ENCODE measurements at places on chromosomes 5 and 9.

GRCh38 chr5:10663489-10664179 is 97.4 kb downstream of the DAP start:
- DNase-seq = peak; percentile 67

- no peak for DNase-seq
Measured at GRCh38 chr9:125593581-125594222, 113.3 kb downstream of the MAPKAP1 start.

DNA sequence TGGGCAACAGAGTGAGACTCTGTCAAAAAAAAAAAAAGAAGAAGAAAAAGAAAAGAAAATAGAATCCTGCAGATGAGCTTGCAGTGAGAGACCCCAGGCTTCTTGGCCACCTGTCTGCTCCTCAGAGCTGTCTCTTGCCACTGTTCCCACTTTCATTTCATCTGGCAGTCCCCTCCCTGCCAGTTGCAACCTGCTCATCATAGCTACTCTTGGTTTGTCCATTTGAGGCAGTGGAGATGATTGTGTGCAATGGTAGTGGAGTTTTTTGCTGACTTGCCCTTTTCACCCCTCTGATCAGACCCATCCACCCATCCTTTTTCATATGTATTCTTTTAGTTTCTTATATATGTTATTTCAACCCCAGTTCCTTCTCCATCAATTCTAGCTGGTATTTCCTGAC is 28.7 kb downstream of the ANKRD33B start:
- no peak for DNase-seq

DNA sequence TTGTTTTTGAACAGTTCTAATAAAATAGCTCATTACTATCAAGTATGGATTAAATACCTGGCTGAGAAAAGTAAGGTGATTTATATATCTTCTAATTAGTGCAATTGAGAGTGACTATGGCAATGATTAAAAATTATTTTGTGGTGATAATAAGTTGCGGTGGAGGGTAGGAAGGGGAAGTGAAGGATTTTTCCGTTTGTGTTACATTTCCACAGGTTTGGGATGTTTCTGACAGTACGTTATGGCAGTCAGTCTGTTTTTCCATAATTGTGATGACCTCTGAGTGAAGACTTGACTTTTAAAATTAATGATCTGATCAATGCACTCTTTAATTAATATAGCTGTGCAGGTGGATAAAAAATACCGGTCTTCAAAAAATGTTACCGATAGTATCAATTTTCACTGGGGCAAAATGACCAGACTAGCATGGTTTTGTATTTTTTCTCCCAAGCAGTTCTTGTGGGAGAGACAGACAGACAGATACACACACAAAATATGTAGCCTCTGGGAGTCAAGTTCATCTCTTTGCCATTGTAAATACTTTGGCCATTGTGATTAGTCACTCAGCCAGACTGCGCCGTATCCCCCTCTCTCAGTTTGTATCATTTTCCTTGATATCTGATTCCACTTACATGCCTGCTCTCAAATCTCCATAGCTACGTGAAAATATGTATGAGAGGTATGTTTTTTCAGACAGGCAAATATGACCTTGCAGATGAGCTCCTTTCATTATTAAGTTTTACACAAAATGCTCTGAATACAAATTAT is 60.2 kb downstream of the ARHGAP26 start:
- DNase-seq = no peak

DNA sequence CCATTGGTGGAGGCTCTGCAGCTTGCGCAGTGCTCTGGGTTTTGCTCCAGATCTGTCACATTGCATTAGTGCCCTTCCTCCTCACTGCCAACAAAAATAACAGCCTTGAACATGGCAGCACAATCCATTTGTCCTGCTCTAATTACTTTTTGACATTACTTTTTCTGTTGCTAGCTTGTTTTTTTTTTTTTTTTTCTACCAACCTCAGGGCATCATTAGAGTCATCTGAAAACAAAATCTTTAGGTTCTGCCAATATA is 117.5 kb upstream of the NR5A1 start:
- DNase-seq = no peak

DNA sequence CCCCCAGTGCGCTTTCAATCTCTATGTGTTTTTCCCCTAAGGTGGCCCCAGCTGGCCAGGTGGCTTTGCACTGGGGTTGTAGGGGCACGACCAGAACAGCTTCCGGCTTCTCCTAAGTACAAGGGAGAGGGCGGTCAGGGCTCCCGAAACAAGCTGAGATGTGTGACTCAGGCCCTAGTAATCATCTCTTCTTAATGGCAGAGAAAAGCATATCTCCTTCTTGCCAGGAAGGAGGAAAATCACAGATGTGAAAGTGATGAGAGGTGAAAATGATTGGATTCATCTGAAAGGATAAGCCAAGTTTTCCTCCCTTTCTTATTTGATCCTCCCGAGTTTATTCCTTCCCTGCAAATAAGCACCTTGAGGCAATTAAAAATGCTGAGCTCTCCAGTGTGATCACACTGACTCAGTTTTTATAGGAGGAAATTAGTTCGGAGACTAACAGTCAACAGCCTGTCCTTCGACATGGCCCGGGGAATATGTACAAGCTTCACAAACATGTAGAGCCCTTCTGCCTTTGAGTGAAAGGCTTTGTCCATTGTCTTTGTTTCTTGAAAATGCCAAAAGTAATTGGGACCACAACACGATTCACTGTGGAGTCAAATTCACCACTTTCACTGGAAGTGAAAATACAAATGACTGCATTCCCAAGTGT is 514.8 kb downstream of the PSAT1 start:
- DNase-seq = no peak

- DNase-seq = peak; percentile 96
Measured at GRCh38 chr5:168291342-168291963, at the start of gene WWC1. Gene WWC1 (plus strand): TSS chr5:168291645. CDS start chr5:168292153, 508 bp downstream.

GRCh38 chr9:137387114-137387890 is 35.7 kb downstream of the EXD3 start:
- DNase-seq = no peak

DNA sequence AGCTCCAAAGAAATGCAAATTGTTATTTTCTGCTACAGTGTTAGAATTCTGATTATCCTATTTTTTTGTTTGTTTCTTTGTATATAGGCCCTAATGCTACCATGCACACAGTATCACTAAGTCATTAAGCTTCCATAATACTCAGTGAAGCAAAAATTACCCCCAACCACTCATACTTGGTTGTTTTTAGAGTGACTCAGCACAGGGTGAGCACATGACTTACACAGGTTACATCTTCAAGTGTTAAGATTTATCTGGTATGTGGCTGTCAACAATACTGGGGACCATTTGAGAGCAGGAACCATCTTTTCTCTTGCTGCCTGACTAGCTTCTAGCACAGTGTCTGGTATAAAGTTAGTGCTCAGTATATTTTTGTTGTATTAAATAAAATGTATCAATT is 255.8 kb upstream of the SLC24A2 start:
- DNase-seq = peak; percentile 81

DNA sequence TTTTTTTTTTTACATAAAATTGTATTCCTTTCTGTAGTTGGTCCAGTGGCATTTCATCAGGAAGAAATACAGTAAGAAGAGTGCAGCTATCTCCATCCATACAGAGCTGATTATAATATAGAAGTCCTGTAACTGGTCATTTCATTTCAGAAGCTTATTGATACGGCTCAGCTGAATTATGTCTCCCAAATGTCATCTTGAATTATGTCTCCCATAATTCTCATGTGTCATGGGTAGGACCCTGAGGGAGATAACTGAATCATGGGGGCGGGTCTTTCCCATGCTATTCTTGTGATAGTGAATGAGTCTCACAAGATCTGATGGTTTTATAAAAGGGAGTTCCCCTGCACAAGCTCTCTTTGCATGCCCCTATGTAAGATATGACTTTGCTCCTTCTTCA is 492.9 kb downstream of the CHSY3 start:
- no peak for DNase-seq

- no peak for DNase-seq
Measured at GRCh38 chr5:76620166-76620565, 3.0 kb downstream of the F2RL2 start.

GRCh38 chr9:94613003-94613402 is 19.4 kb upstream of the FBP2 start:
- DNase-seq = no peak

GRCh38 chr5:9658706-9659105 is 28.6 kb upstream of the TAS2R1 start:
- no peak for DNase-seq

- no peak for DNase-seq
Measured at GRCh38 chr9:99851500-99851822, 29.8 kb downstream of the NR4A3 start.
